ENCODE measurements at places on chromosomes 13 and 19.

DNA sequence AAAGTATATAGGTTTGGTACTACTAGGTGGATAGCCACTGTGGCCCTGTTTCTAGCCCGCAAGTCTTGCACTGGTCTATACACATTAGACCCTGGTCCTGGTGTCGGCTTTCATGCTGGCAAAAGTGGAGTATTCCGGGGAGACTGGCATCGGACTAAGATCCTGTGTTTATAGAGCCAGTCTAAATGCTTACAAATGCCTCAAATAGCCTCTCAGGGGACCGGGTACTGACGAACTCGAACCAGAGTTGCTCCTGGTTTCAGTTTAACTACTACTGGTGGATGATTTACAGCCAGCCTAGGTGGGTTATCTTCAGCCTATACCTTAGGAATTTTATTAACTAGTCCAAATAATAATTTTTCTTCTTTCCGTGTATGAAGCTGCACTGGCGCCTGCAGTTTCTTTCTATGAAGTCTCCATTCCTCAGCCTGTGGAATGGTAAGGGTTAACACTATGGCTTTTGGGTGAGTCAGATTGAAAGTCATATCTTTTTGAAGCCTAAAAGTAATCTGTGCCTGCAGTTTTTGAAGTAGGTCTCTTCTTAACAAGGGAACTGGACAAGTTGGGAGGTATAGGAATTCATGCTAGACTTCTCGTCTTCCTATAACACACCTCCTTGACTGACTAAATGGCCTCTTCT lies 51.3 kb downstream of the OR10H4 start:
- DNase-seq = no peak

DNA sequence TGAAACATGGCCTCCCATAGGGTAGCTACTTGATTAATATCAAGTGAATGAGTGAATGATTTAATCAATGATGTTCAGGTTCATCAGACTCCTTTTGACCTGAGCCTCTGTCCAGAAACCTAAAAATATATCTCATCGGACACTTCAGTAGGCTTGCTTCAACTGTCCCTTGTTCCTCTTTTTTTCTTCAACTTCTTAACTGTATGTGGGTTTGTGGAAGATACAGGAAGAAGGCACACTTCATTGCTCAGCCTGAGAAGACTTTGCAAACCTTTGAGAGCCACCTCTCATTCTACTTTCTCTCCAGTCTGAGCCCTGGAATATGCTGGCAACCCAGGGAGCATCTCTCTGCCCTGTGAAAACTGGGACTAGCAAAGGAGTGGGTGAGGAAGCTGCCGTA lies 557.0 kb downstream of the FGF9 start:
- DNase-seq = no peak

- no peak for DNase-seq
Measured at GRCh38 chr19:38551450-38551813, 66.3 kb downstream of the MAP4K1 start.

DNA sequence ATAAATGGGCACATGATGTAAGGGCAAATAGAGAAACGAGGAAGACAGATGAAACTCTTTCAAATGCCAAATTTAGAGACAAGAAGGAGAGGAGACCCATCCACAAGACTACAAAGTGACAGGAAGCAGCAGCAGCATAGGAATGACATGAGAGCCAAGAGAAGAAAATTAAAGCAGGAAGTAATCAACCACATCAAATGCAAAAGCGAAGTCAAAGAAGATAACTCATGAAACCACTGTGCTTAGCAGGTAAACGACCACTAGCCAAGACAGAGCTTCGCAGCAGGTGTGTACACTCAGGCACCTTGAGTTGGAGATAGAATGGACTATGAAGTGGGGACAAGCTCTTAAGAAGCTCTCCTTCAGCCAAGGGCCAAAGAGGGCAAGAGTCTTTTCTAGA lies 64.1 kb downstream of the KLF12 start:
- DNase-seq = peak; percentile 17

DNA sequence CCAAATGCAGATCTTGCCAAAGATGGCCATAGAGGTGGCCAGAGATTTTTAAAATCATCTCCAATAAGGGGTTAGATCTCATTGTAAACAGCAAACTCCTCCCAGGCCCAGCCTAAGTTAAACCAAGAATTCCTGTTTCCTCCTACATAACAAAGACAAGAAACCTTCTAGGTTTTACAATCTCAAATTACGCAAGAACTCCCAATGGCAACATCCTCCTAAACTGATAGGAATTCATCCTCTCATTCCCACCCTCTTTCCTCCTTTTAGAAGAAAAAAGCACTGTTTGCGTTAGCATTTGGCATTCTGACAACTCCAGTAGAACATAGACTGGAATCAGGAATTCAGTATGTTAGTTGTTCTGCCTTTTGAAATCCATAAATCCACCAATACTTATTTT lies 14.6 kb downstream of the PROSER1 start:
- DNase-seq = no peak

GRCh38 chr13:23289917-23290357 lies 109.2 kb downstream of the SGCG start:
- no peak for DNase-seq
